ENCODE measurements at places on chromosomes 6 and 20. TPM values are rescaled to one million over a fixed set of nuclear protein-coding genes. Genes with fewer than 3 reads are reported as not detected.

Gene ANKRD6
- 2.0 TPM for total RNA-seq

Gene ZNF343
- total RNA-seq: 8.8 TPM

Gene EFCAB8
- total RNA-seq: 0.56 TPM

Gene COL9A3
- 0.35 TPM for total RNA-seq

Gene PRSS35
- total RNA-seq: not detected

Gene RAET1E
- total RNA-seq: not detected

Gene HSPA1L
- 1.5 TPM for total RNA-seq

Gene JAG1
- not detected for total RNA-seq

Gene CLPSL2
- total RNA-seq: not detected

Gene LPA
- not detected for total RNA-seq

Gene TRIM15
- 0.29 TPM for total RNA-seq

DNA sequence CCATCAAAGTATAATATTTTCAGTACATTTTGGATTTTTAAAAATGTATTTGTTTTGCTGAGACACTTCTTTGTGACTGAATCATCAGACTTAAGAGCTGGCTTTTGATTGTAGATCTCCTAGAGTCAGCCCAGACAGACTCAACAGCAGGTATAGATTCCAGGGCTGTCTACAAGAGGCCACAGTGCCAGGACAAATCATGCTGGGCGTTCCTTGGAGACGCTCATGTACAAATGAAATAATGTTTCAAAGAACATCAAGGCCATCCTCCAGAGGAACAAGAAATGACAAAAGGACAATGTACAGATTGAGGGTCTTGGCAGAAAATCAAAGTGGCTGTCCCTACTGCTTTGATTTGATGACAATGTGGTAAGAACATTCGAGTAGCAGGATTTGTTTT lies 369.3 kb downstream of the GRIK2 start:
- no peak for DNase-seq

DNA sequence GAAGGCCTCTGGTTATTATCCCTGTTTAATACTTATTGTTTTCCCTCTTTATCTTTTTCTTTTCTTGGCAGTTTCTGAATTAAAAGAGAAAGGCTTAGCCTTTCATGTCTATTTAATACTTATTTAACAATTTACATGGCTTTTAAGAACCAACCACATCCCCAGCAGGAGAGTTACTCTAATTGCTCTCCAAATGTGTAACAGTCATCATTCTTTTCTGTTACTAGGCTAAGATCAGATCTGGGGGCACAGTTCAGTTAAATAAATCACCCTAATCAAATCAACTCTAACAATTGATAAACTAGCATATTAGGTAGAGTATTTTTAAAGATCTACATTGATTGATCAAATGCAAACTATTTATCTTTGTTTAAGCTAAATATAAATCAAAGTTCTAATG lies 54.1 kb upstream of the NT5E start:
- DNase-seq: no peak

- no peak for DNase-seq
Measured at GRCh38 chr6:143803769-143804568, 39.2 kb upstream of the LTV1 start.

DNA sequence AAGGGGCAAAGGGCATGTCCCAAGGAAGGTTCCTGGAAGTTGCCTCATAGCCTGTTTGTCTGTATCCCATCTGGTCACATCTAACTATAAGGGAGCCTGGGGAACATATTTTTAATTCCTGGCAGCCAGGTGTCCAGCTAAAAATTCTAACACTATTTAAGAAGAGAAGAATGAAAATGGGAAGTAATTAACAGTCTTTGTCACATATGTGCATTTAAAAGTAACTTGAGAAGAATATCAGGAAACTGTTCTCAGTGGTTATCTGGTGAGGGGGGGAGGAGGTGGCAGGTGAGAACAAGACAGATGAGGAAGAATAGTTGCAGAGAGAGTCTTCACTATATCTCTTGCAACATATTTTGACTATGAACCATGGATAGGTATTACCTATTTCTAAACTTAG lies 75.5 kb upstream of the ELOVL5 start:
- no peak for DNase-seq

- DNase-seq: no peak
Measured at GRCh38 chr6:170082531-170083187, 208.2 kb downstream of the DLL1 start.

GRCh38 chr20:36836591-36837269 lies 39.2 kb upstream of the TLDC2 start:
- peak; percentile 68 for DNase-seq

DNA sequence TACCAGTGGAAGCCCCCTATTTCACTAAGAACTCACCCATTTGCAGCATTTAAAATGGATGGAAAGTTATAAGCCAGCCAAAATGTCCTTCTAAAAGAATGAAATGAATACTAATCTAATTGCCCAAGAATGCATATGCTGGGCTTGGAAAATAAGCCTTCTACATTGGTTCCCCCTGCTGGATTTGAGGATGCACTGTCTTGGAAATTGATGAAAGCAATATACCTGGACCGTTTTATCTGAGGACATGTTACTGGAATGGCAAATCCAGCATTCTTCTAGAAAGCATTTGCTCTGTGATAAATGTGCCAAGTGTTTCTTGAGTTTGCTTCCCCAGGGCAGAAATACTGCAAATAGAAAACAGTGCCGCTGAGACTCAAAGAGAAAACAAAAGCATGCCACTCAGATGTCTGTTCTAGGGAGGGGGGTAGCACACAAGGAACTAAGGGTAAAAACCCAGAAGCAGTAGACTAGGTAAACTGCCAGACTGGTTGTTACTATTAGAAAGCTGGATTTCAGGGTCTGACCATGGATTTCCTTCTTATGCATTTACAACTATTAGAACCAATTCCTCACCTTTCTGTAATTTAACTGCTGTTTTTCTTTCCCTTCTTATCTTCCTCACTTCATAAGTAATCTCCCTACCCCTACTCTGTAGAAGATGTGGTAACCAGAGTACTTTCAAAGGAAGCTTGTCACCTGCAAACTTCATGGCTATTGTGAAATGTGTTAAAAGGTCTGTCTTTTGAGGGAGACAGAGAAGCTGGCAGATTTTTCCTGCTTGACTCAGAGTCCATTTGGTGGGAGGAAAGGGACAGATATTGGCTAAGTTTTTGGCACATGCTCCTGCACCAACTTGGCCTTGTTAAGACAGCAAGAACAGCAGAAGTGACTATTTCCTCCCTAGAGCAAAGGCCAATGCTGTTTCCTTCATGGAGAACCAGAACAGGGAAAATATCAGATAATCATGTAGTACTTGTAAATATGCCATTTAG lies 642.6 kb downstream of the KIF16B start:
- DNase-seq: no peak

- DNase-seq: no peak
Measured at GRCh38 chr6:12422848-12423247, 132.7 kb downstream of the EDN1 start.

- DNase-seq: no peak
Measured at GRCh38 chr6:10970731-10971130, 73.4 kb downstream of the ELOVL2 start.

- no peak for DNase-seq
Measured at GRCh38 chr6:64085126-64085525, 449.5 kb downstream of the PHF3 start.

DNA sequence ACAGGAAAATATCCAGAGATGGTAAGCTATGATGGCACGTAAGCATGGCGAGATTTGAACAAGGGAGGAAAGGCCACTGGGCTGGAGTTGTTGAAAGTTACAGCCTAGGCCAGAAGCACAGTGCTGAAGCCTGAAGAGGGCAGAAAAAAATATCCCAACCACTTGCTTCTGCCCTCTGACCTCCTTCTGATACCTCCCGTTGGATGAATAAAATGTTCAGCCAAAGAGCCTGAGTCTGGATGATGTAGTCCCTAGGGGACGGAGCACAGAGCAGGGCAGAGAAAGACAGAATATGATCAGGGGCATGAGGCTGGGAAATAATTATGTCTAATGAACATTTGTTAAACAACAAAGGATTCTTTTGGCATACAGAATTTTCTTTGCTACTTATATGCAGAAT lies 19.7 kb downstream of the KLHL31 start:
- no peak for DNase-seq

- DNase-seq: no peak
Measured at GRCh38 chr6:144710207-144710606, 425.1 kb downstream of the UTRN start.

DNA sequence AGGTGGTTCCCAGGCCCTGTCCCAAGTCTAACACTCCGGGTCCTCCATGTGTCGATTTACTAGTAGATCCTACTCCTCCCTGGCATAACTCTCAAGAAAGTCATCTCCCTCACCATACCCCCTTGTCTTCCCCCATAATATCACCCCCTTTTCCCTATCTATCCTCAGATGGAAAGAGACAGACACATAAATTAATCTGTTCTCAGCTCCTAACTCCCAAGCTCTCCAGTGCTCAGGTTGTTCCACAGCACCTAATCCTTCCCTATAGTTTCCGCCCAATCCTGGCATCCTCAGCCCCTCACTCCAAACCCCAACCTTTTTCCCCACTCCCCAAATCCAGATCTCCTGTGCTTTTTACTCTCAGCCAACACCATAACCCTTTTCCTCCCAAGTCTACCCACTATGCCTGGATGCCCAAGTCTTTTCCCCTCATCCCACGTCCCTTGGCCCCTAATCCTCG lies 808 bp downstream of the ILRUN start:
- DNase-seq: no peak

DNA sequence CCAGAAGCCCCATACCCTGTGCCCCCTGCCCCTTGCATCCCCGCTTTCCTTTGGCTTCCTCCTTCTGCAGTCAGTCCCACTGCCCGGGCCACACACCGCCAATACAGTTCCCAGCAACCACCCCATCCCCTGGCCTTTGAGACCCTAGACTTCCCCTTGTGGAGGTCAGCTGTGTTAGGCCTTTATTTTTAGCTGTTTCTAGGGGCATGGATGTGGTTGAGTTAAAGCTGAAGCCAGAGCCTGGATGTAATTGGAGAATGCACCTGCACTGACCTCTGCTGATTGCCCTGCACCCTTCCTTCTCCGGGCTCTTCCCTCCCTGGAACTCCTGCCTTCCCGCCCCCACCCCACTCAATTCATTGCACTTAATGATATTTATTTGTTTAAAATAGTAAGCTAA lies 33.9 kb downstream of the LYRM2 start:
- no peak for DNase-seq

DNA sequence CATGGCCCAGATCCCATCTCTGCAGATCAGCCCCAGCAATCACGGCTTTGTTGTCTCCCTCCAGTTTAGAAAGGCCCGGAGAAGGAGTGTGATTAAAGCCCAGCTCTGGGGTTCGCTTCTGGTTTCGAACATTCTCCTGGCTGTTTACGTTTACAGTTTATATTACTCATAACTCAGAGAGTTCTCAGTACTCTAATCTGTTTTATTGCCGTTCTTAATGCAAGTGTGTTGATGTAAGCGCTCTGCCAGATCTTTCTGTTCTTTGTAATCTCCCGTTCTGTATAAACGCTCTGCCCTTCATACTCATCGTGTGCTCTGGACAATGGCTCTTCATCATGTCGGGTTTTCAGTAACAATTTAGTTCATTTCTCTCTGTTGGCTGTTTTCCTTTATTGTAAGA lies 118.0 kb upstream of the PRND start:
- DNase-seq: no peak

- DNase-seq: no peak
Measured at GRCh38 chr6:10441004-10441654, 26.3 kb upstream of the TFAP2A start.

- DNase-seq: no peak
Measured at GRCh38 chr6:72657407-72658197, 35.7 kb downstream of the KCNQ5 start.

DNA sequence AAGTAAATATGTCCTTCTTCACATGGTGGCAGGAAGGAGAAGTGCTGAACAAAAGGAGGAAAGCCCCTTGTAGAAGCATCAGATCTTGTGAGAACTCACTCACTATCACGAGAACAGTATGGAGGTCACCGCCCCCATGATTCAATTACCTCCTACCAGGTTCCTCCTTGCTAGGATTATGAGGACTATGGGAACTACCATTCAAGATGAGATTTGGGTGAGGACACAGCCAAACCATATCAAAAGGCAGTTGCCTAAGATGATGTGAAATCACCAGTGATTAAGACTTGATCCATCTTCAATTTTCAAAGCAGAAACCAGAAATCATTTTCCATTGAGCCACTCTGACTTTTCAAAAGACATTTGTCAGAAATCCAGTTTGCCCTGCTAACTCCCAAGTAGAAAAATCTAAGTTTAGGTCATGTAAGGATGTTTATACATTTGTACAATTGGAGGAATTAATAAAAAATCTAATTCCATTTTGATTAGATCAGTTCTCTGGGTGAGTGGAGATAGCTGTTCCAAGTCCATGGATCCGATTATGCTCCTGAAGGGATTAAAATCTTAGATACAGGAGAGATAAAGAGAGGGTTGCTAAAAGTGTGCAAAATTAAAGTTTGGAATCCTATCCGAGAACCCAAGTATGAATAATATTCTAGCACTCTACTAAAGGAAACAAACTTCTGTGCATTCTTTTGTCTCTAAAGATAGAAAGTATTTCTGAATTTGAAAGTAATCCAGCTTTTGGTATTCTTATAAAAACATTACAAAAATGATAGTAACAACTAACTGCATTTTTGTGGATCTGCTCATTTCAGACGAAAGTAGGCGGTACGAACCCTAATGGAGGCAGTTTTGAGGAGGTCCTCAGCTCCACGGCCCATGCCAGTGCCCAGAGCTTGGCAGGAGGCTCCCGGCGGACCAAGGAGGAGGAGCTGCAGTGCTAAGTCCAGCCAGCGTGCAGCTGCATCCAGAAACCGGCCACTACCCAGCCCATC lies 39.5 kb downstream of the HDDC2 start:
- DNase-seq: no peak

GRCh38 chr6:73929405-73929804 lies 233.4 kb downstream of the CD109 start:
- no peak for DNase-seq

DNA sequence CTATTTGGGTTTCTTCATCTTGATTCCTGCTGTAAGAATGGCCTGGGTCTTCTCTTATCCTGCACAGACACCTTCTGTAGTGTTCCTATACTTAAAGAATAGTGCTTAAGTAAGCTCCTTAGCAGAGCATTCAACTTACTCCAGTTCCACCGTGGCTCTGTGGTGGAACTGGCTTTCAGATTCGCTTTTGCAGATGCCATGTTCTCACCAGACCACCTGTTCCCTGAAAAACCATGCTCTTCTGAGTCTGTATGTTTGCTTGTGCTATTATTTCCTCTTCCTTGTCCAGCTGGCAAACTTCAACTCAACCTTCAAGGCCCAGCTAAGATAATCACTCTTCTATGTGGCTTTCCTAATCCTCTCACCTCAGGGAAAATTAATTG lies 4.9 kb downstream of the ELMO2 start:
- peak; percentile 26 for DNase-seq

- DNase-seq: no peak
Measured at GRCh38 chr6:72769459-72770125, 147.7 kb downstream of the KCNQ5 start.

- no peak for DNase-seq
Measured at GRCh38 chr20:49965781-49966305, 16.9 kb upstream of the SNAI1 start.

All from activated naive CD8-positive, alpha-beta T cell treated with anti-CD3 and anti-CD28 coated beads for 36 hours (primary cell).